Stomach (tissue), 19 donors: ENCODE measurements at places on chromosomes 7 and 10. TPM values are rescaled to one million over a fixed set of nuclear protein-coding genes. Genes with fewer than 3 reads are reported as not detected.
A peak's percentile ranks its signal among the peaks of the same experiment; 100 is the strongest.

DNA sequence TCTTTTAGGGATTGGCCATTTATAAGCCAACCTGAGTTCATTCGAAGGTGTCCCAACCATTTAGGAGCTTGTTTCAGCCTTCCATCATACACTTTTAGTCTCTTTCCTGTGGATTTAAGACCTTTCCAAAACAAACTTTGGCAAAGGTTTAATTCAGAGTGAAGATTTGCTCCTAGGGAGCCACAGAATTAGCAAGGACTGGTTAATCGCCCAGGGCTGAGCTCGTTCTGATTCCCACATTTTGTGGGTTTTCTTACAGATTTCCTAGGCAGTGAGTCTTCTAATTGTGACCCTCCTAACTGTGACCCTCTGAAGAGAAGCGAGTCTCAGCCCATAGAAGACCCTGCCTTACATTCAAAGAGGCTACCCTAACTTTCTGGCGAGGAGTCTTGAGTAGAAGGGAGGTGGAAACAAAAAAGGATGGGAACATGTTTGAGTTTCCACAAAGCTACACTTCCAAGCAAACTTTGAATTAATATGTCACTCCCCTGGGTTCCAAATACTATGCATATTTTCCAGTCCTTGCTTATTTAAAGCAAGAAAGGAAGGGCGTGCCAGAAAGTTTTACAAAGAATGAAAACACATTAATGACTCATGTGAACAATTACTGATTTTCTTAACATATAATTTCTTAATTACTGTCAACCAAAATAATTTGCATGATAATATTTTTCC, 118.3 kb downstream of the ARID5B start:
- peak; percentile 57 for DNase-seq

DNA sequence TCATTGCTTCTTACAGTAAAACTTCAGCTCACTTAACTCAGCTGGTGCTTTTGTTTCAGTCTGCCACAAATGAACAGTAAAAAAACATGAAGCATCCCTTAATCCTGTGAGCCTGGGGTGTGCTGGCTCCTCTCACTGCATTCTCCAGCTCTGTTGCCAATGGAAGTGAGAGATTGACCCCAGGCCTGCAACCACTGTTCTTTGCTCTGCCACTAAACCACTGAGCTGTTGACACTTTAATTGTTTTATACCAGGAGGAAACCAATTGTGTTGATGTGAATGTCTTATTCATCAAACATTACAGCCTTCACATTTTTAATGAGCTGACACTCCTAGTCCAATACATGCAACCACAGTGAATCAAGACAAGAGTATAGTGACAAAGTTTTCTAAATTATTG, 69.4 kb upstream of the FZD1 start:
- no peak for DNase-seq

Gene CHAT
- not detected for total RNA-seq

DNA sequence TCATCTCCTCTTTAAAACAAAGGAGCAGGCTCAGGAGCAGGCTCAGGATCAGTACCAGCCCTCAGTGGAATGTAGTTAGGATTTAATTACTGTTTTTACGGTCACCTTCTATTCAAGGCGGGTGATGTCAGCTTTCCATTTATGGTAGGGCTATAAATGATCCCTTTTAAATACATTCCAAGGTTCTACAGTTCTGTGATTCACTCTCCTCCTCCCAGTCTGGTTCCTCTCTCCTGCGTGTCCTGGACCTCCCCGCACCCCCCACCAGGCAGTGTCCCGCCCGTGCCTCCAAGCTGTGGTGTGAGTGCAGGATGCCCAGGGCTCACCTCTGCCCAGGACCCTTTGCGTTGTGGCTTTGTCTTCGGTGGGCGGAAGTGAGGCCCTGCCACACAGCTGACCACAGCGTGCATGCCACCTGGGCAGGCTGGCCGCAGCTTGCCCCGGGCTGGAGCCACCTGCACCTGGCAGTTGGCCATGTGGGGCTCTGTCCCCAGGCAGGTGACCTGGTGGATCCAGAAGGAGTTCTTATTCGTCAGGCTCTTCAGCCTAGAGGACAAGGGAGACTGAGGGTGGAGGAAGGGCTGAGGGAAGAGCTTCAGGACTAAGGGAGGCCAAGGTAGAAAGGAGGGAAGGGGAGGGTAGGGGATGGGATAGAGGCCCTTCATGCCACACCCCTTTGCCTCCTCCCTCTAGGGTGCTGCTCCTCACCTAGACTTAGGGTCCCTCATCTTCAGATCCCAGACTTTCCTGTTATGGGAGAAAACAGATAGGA, 9.1 kb downstream of the LOXL4 start:
- no peak for DNase-seq

Gene IFIT1B
- not detected for total RNA-seq

DNA sequence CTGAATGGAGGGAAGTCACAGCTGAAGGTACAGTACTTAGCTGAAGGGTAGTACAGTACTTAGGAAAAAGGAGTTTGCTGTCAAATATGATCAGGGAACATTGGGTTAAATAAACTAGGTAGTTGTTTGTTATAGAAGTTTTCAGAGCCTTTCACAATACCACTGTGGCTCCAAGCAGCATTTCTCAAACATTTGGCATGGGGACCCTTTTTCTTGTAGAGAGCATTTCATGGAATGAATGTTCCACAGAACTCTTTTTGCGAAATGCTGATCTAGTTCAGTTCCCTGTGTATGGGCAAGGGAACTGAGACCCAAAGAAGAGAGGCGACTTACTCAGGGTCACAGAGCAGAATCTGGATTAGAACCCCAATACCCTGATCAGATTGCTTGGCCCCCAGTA, 31.5 kb upstream of the DDX50 start:
- DNase-seq, result no peak

GRCh38 chr10:4094751-4095150, 309.7 kb upstream of the KLF6 start:
- DNase-seq, result no peak

DNA sequence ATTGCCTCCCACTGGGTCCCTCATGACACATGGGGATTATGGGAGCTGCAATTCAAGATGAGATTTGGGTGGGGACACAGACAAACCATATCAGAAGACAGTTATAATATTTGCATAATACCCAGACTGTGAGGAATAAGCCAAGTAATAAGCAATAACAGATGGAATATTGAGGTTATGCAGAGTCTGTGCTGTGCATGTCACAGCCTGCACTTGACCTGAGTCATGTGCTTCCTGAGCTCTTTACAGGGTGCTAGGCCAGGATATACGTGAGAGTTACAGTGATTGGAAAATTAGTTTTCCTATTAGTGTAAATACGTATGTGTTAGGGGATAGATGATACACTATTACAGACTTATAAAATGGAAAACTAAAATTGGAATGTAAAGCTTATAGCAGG, 288.7 kb downstream of the SDK1 start:
- no peak for DNase-seq

- DNase-seq, result peak; percentile 73
These were observed 10.0 kb downstream of the KLF6 start for GRCh38 chr10:3774814-3775695.

Gene PRSS37
- total RNA-seq, result not detected

Gene PRKCQ
- total RNA-seq, result 0.45 TPM

- no peak for DNase-seq
These were observed 152.7 kb upstream of the NRP1 start for GRCh38 chr10:33487014-33487776.

GRCh38 chr10:28734938-28735759, 57.8 kb downstream of the BAMBI start:
- DNase-seq, result no peak

GRCh38 chr10:124236136-124236535, 142.7 kb upstream of the CHST15 start:
- no peak for DNase-seq

DNA sequence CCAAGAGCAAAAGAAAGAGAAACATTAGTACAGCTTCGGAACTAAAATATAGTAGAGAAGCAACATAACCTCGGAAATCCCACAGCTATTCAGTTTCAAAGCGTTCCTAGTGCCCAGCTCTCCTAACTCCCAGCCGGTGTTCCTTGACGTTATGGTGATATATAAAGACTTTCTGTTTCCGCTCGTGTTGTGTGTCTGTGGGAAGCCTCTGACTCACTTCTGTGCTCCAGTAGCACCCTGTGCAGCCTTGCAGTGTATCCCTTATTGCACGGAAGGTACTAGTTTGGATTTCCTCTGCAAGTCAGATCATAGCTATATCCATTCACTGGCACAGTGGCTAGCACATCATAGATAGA, 535 bp downstream of the ASAH2B start:
- DNase-seq, result no peak

- no peak for DNase-seq
These were observed 104.0 kb downstream of the CYTH3 start for GRCh38 chr7:6168477-6168868.

Gene GPR158
- not detected for total RNA-seq

Gene TRIM50
- 10.8 TPM for total RNA-seq

Gene FGFBP3
- total RNA-seq, result not detected

DNA sequence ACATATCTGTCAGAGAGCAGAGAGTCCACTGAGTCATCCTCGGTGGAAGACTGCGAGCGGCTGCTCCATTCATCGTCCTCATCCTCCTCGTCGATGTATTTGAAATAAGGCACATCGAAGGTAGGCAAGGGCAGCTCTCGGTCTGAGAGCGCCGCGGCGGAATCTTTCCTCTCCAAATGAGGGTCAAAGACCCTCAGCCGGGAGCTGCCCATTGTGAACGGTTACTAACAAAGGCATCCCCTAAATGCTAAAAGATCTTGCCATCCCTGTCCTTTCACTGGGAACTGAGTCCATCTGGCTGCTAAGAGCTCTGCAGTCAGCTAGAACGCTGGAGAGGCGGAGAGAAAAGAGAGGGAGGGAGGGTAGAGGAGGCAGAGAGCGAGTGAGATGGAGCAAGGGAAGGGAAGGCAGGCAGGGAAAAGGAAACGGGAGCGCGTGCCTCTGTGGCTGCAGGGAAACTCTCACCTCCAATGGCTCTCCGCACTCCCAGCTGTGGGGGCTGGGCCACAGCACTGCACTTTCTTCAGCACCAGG, 163.4 kb downstream of the RAPGEF5 start:
- no peak for DNase-seq

DNA sequence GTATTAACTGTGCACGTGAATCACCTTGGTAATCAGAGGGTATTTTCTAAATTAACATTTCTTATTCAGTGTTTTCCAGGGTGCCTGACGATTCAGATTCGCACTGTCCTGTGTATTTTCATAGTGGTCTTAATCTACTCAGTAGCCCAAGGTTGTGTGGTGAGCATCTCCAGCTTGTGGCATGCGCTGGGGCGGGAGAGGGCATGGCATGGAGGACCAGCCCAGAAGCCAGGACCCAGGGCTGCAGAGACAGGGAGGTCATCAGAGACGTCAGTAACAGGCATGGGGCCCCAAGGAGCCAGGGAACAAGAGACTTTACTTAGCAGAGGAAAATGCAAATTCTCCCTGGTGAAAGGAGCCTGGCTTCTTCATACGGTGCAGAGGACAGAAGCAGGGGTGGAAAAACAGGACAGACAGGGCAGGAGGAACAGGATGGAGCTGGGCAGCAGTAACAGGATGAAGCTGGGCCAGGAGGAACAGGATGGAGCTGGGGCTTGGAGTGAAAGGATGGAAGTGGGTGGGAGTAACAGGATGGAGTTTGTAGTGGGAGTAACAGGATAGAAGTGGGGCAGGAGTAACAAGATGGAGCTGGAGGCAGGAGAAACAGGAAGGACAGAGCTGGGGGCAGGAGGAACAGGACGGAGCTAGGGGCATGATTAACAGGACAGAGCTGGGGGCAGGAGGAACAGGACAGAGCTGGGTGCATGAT, 110.9 kb downstream of the ADCY1 start:
- no peak for DNase-seq

DNA sequence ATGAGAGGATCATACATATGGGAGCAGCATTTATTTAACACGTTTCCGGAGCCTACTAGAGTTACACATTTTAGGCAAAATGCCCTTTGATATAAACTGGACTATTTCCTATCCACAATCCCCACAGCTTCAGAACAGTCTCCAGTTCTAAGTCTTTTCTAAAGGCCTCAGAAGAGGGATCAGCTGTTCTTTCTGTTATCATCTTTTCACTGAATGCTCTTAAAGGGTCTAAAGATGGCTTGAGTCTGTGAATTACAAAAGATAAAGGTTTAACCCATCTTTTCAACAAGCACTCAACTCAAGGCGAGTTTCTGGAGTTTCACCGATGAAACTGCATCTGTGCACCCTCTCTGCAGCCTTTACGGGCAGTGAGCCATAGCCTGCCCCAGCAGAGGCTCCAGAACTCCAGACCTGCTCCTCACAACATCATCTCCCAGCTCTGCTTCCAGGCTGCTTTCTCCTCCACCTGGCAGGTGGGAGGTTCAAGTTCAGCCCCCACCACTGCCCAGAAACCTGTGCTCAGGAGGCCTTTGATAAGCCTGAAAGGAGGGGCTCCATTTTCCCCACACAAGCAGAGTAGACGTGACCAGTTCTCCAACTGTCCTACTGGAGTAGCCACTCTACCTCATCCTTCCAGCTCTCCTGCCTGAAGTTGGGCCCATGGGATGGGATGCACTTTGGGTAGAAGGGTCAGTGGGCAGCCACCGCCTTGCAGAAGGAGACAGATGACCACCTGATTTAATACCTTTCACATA, 53.4 kb downstream of the HSPA12A start:
- no peak for DNase-seq

Gene TTYH3
- 79.1 TPM for total RNA-seq

Gene RBM20
- under 0.01 TPM for total RNA-seq

- DNase-seq, result no peak
These were observed 142.6 kb downstream of the PLXDC2 start for GRCh38 chr10:19958787-19959186.

DNA sequence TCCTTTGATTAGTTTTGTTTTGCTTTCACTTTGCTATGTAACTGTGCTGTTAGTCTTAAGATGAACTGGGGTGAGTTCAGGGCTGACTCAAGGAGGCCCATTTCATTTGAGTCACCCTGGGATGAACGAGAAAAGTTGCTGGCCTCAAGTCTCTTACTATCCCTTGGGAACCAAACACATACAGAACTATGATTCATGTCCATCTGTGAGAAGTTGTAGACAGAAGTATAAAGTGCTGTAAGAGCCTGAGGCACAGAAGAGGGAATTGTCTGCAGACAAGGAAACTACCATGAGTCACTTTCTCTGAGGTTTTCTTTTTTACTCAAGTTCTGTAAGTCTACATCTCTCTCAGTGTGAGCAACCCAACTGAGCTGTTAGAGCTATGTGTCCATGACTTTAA, 179.8 kb upstream of the CSTF2T start:
- peak; percentile 51 for DNase-seq

Gene IFRD1
- total RNA-seq, result 76.4 TPM

Gene FAM237B
- total RNA-seq, result not detected
